Hematopoietic multipotent progenitor cell treated with erythropoietin and hydrocortisone succinate and interleukin-3 and kit ligand, for 8 days (in vitro differentiated cells): ENCODE measurements at places on chromosomes 6 and 20.

- DNase-seq: no peak
These were observed 646.5 kb upstream of the NOX3 start for GRCh38 chr6:156102129-156102528.

GRCh38 chr6:20279608-20280287, 67.5 kb upstream of the MBOAT1 start:
- no peak for DNase-seq

- DNase-seq: no peak
These were observed 180.0 kb upstream of the UST start for GRCh38 chr6:148566664-148567350.

- no peak for DNase-seq
These were observed 95.4 kb downstream of the RPS12 start for GRCh38 chr6:132909742-132910141.

GRCh38 chr20:22836211-22836610, 198.9 kb upstream of the SSTR4 start:
- DNase-seq: no peak

DNA sequence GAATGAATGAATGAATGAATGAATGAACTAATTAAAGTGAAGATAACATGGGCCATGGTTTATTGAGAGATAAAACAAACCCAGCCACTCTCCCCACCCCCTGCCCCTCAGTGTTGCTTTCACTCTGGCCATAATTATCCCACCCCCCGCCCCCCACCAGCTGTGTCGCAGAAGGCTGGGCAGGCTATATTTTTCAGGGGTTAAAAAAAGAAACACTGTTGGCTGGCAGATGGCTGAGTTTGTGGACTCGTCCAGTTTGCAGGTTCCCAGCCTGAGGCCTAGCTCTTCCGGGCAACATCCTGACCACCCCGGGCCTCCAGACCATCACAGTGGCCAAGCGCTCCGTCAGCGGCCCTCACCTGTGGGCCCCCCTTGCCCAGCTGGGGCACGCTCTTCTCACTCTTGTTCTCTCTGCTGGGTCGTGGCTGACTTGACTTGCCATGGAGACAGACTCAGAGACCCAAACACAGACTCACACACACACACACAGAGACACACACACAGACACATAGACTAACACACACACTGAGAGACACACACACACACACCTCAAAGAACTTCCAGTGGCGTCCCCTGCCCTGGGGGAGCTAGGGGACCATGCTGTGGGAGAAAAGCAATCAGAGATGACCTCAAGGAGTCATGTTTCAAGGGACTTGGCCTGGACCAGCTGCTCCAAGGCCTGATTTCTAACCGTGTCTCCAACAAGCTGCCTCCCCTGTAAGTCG, 2.2 kb upstream of the GRM4 start:
- DNase-seq: no peak

- DNase-seq: no peak
These were observed 105.8 kb upstream of the NOX3 start for GRCh38 chr6:155561257-155561965.

- peak; percentile 90 for DNase-seq
These were observed 235.1 kb upstream of the RREB1 start for GRCh38 chr6:6872459-6873344.

DNA sequence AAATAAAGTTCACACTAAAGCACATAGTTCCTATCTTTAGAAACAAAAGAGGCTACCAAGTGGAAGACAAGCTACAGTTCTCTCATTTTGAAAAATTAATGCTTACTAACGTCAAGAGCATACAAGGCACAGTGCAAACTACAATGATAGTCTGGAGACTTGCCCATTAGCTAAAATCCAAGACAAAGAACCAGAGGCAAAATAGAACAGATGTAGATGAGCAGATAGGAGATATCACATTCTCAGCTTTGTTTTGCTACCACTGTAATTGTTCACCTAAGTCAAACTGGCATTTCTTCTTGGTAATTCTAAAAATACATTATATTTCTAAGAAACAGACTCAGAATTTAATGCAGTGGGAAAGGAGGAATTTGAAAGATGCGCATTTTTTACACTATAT, 5.2 kb downstream of the TMEM30A start:
- peak; percentile 47 for DNase-seq

- no peak for DNase-seq
These were observed 10.0 kb downstream of the UNC93A start for GRCh38 chr6:167300902-167301777.

DNA sequence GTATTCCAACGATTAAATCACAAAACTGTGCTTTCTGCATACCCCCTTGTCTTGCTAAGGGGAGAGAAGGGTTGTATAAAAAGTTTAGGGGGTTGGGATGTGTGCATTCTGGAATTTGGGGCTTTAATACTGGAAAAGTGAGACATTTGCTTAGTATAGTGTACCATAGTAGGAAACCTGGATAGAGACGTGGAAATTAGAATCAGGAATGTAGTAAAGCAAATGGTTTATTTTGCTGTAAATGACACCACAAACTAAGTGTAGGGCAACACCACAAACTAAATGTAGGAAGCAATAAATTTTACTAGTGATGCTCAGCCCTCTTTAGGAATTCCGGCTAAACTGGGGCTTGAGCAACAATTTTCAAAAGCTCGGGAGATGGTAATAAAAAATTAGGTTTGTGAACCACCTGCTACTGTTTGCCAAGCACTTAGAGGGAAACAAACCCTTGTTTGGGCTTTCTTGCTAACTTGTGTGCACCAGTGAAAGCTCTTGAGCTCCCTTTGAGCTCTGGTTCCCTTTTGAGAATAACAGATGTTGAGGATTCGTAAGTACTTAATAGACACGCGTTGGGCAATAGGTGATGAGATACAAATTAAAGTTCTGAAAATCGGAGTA, 13.8 kb downstream of the BRD2 start:
- DNase-seq: peak; percentile 38

- DNase-seq: no peak
These were observed 1.9 kb upstream of the TMEM242 start for GRCh38 chr6:157325069-157325805.

- no peak for DNase-seq
These were observed 330.1 kb downstream of the RIMS1 start for GRCh38 chr6:72216222-72217068.

DNA sequence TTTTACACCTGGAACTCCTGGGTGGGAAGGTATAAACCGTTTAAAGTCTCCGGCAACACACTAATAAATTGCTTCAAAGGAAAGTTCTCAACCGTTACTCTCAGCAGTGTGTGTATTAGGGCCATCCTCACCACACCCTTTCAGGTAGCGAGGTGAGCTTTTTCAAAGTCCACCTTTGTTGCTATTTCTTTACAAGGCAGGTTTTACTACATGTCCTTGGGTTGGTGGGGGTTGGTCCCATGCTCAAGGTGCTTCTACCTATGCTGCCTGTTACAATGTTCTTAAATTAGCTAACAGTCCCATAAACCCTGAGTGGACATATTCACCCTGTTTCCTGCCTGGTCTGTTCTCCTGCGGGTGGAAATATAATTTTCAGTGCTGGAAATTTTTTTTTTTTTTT, 13.2 kb upstream of the OSER1 start:
- DNase-seq: no peak

- peak; percentile 30 for DNase-seq
These were observed 62.0 kb downstream of the PPP1R14C start for GRCh38 chr6:150204705-150205472.

- no peak for DNase-seq
These were observed 197.5 kb upstream of the JARID2 start for GRCh38 chr6:15048367-15048766.

GRCh38 chr6:93992976-93993375, 573.6 kb upstream of the EPHA7 start:
- no peak for DNase-seq

DNA sequence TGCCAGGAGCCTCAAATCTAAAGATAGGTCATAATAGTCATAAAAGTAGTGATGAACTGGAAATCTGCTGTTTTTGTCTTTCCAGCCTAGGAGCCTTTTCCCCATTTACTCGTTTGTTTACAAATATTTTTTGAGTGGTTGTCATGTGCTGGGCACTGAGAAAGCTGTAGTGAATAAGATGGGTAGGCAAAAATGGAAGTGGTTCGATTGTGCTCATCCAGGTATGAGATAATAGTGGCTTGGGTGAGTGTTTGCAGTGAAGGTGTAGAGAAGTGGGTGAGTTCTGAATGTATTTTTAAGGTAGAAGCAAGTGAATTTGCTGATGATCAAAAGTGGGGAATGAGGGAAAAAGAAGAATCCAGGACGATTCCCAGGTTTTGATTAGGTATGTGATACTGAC, 53.0 kb downstream of the CARMIL1 start:
- no peak for DNase-seq

DNA sequence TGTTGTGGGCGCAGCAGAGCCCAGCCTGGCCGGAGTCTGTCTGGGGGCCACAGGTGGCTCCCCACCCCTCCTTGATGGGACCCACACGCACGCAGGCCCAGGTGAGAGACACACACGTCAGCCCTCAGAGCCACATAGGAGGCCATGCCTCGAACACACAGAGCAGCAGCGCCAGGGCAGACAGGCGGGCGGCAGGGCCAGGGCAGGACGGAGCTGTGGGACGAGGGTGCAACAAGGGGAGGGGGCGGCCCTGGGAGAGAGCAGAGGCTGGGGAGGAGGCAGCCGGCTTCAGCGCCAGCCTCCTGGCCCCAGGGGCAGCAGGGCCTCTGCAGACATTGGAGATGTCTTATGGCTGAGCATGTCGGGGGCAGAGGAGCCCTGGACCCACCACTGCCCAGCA, 42.5 kb downstream of the KCNQ2 start:
- no peak for DNase-seq

- no peak for DNase-seq
These were observed 12.0 kb downstream of the UBD start for GRCh38 chr6:29547573-29547972.

DNA sequence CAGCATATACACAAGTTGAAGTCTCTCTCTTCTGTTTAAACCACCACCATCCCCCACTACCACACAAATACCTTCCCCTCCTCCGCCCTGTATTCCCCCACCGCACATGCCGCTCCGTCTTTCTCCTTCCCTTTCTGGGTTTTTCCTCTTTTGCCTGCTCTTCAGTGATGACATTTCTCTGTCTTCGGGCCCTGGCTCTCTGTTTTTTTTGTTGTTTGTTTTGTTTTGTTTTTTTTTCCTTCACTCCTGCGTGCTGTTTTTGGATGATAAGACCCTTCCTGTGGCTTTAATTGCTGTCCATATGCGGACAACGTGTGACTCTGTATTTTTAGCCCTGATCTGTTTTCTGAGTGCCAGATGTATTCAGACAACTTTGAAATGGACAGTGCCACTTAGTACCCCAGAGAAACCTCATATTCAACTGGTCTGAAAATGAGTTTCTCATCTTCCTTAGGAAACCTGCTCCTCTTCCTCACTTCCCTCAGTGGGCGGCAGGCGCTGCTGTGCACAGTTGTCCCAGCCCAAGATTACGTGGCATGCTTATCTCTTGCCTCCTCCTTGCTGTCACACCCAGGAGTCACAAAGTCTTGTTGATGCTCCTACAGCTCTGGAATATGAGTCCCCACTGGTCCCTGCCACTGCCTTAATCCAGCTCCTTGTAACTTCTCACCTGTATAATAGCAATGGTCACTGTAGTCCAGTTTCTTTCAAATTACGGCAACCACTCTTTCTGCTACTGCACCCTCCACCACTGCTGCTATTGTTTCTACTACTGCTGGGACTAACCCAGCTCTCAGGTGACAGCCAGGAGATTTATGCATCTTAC, 8.2 kb downstream of the PPP1R14C start:
- peak; percentile 85 for DNase-seq

DNA sequence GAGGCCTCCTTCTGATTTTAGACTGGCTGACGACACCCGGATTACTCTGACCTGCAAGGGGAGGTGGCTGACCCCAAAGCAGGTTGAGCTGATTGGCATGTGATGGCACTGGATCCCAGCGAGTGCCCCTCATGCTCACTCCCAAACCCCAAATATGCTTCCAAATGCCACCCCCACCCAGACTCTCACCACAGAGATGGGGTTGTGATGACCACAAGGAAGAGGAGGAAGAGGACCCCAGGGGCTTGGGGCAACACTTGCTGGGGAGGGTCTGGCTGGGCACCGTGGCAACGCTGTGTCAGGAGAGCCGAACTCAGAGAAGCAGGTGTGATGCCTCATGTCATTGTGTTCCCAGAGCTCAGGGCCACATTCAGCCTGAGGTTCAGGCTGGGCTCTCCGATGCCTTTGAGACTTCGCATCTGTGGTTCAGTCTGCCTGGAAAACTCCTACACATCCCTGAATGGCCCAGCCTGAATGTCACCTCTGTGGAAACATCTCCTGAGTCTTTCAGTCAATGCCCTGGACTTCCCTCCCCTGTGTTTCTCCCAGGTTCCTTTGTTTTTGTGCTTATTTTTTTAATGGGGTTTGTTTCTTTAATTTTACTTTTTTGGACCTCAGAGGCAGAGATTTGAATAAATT, 169.1 kb upstream of the PMEPA1 start:
- DNase-seq: no peak

GRCh38 chr6:10451828-10452509, 37.1 kb upstream of the TFAP2A start:
- DNase-seq: no peak

GRCh38 chr6:23977706-23978105, 148.3 kb upstream of the NRSN1 start:
- DNase-seq: no peak

- DNase-seq: no peak
These were observed 200.6 kb downstream of the MAFB start for GRCh38 chr20:40488401-40488800.

- no peak for DNase-seq
These were observed 22.4 kb downstream of the ITCH start for GRCh38 chr20:34385464-34385863.

GRCh38 chr20:47768016-47768824, 17.1 kb downstream of the SULF2 start:
- peak; percentile 39 for DNase-seq

- no peak for DNase-seq
These were observed 209.1 kb downstream of the ERMARD start for GRCh38 chr6:169960521-169960885.

DNA sequence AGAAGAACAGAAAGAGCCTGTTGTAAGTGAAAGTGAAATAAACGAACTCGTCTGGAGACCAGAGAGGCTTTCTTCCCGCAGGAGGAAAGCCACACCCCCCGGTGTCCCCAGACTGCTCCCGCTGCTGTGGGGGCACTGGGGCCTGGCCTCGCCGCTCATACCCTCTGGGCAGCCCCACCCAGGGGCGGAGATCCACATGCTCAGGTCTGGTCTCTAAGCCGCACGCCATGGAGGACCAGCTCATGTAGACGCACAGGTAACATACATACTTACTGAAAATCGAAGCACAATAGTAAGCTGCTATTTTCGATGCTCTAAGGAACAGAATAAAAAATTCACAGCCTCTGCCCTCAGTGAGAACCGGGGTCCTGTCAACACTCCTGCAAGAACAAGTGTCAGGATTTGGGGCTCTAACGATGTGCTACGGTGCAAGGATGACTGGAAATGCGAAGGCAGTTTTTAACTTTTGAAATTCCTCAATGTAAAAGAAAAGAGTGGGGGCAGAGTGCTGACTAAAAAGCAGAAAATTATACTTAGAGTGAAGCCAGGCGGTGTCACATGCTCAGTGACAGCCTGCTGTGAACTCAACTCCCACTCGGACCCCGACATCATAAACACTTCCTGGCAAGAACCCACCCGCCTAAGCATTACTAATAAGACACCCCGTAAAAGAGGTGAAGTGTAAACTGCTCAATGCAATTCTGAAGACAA, 110.5 kb downstream of the IRF4 start:
- DNase-seq: no peak
